Kidney (tissue), 22 donors: ENCODE measurements at places on chromosomes 11 and 22. TPM values are rescaled to one million over a fixed set of nuclear protein-coding genes. Genes with fewer than 3 reads are reported as not detected.
A peak's percentile ranks its signal among the peaks of the same experiment; 100 is the strongest.

GRCh38 chr22:39534591-39535356 is 2.2 kb upstream of the RPS19BP1 start:
- no peak overlapping the region for H3K4me3 ChIP-seq
- peak; percentile 94 for DNase-seq
- no peaks in the 10 kb centered on the region for H3K27me3 ChIP-seq
- H3K36me3 ChIP-seq: peaks cover 3% of the 10 kb centered on the region
- peaks cover 16% of the 10 kb centered on the region for H3K4me1 ChIP-seq
- H3K27ac ChIP-seq: no peak overlapping the region

- no peaks in the 10 kb centered on the region for H3K4me1 ChIP-seq
- H3K27ac ChIP-seq: no peak overlapping the region
- H3K36me3 ChIP-seq: no peaks in the 10 kb centered on the region
- H3K27me3 ChIP-seq: no peaks in the 10 kb centered on the region
- no peak overlapping the region for H3K4me3 ChIP-seq
- no peak for DNase-seq
Measured at GRCh38 chr11:21963013-21963412, 229.9 kb upstream of the ANO5 start.

Gene MAPK8IP1
- total RNA-seq: 15.7 TPM

Gene RASD2
- total RNA-seq: 3.4 TPM

Gene YAP1
- total RNA-seq: 106 TPM

DNA sequence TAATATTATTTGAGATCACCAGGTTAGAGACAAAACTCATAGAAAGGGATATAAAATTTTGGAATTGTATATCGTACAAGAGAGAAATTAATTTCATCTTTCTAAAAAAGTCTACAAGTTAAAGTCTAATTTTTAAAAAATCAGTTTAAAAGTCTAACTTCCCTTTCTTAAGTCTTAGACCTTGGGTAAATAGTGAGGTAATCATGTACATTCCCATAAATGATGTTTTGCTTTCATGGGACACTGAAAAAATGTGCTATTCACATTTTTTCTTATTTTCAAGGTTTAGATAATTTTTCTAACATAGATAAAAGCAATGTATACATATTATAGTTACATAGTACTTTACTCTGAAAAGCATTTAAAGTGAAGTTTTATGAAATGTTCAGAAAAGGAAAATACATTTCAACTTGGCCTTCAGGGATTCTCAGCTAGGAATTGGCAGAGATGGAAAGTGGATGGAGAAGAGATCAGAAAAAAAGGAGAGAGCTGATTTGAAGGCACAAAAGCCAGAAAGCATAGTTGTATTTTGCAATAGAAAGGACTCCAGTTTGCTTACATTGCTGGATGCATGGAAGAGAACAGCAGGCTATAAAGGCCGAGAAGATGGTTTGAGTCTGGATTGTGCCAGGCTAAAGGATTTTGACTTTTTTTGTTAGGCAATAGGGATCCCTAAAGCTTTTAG is 194.0 kb downstream of the CASP12 start:
- no peaks in the 10 kb centered on the region for H3K36me3 ChIP-seq
- DNase-seq: no peak
- no peak overlapping the region for H3K27ac ChIP-seq
- no peak overlapping the region for H3K4me3 ChIP-seq

DNA sequence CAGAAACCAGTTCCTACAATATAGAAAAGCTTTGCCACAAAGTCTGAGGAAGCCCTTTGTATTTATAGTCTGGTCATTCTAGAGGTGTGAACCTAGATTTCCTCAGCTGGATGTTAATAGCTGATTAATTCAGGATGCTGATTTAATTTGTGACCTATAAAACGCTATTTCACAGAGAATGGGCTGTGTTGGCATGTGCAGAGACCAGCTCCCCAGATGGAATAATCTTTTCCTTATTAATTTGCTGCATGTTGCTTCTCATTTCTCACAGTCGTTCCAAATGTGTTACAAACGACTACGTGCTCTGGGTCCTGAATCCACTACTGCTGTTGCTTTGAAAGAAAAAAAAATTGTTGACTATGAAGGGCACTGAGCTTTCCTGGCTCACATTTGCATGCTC is 49.3 kb downstream of the BDNF start:
- H3K36me3 ChIP-seq: no peaks in the 10 kb centered on the region
- H3K4me3 ChIP-seq: no peak overlapping the region
- no peaks in the 10 kb centered on the region for H3K4me1 ChIP-seq
- H3K27ac ChIP-seq: no peak overlapping the region
- no peak for DNase-seq
- no peaks in the 10 kb centered on the region for H3K27me3 ChIP-seq

- no peak overlapping the region for H3K4me3 ChIP-seq
- no peak overlapping the region for H3K27ac ChIP-seq
- H3K36me3 ChIP-seq: no peaks in the 10 kb centered on the region
- peak; percentile 3 for DNase-seq
- H3K27me3 ChIP-seq: peaks cover 4% of the 10 kb centered on the region
- H3K4me1 ChIP-seq: peaks cover 22% of the 10 kb centered on the region
Measured at GRCh38 chr11:73265278-73265810, 6.8 kb upstream of the P2RY6 start.

GRCh38 chr22:45101515-45102227 is 62.1 kb upstream of the NUP50 start:
- DNase-seq: peak; percentile 53
- H3K4me1 ChIP-seq: no peaks in the 10 kb centered on the region
- no peak overlapping the region for H3K4me3 ChIP-seq
- no peak overlapping the region for H3K27ac ChIP-seq
- H3K27me3 ChIP-seq: peaks cover 3% of the 10 kb centered on the region
- no peaks in the 10 kb centered on the region for H3K36me3 ChIP-seq

Gene MS4A3
- not detected for total RNA-seq

Gene RAB38
- 5.2 TPM for total RNA-seq

Gene REXO2
- 66.4 TPM for total RNA-seq

DNA sequence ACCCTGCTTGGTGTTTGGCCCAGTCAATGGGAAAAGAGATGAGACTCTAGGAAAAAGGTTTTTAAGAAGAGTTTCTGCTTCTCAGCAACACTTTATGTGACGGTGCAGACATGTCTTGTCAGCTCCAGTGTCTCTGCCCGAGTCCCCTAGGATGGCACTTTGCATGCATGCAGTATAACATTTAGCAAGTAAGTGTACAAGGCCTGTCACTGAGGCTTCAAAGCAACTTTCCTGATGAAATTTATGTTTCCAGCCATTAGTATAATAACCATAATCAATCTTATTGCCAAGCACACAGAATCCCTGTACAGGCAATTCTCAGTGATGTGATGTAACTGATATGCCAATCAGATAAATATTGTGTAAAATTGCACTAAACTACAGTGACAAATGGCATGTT is 248.1 kb upstream of the PLET1 start:
- no peaks in the 10 kb centered on the region for H3K36me3 ChIP-seq
- H3K4me3 ChIP-seq: no peak overlapping the region

Gene IGSF9B
- 10.4 TPM for total RNA-seq

Gene SCT
- total RNA-seq: not detected

- no peaks in the 10 kb centered on the region for H3K36me3 ChIP-seq
- DNase-seq: no peak
- peaks cover 6% of the 10 kb centered on the region for H3K4me1 ChIP-seq
- H3K27ac ChIP-seq: no peak overlapping the region
- no peak overlapping the region for H3K4me3 ChIP-seq
Measured at GRCh38 chr11:2302306-2302895, 588 bp downstream of the TSPAN32 start.

Gene PHOX2A
- not detected for total RNA-seq

Gene ISX
- not detected for total RNA-seq

GRCh38 chr11:77725433-77725832 is 87.8 kb upstream of the CLNS1A start:
- peaks cover 3% of the 10 kb centered on the region for H3K36me3 ChIP-seq
- DNase-seq: no peak
- no peaks in the 10 kb centered on the region for H3K27me3 ChIP-seq
- H3K27ac ChIP-seq: no peak overlapping the region
- no peak overlapping the region for H3K4me3 ChIP-seq

DNA sequence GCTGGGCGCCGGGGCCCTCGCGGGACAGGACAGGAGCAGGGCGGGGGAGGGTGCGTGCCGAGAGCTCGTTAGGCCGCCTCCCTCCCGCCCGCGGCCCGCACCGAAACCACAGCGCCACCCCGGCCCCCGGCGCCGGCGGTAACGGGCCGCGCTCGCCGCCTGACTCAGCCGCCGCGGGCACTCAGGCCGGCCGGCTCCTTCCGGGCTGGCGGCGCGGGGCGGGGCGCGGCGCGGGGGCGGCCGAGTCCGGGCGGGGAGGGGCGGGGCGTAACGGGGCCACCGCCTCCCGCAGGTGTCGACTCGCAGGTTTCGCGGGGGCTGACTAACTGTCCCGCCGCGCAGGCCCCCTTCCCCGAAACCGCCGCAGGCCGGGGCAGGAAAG is at the start of gene AP5B1:
Gene AP5B1 (minus strand): TSS at position 207 of the 382 bp plus-strand sequence. CDS start 385 bp downstream, outside the sequence.
- H3K27me3 ChIP-seq: no peaks in the 10 kb centered on the region
- H3K4me3 ChIP-seq: peak within 1 kb of the TSS; percentile 87
- no peaks in the 10 kb centered on the region for H3K36me3 ChIP-seq
- DNase-seq: peak; percentile 39

DNA sequence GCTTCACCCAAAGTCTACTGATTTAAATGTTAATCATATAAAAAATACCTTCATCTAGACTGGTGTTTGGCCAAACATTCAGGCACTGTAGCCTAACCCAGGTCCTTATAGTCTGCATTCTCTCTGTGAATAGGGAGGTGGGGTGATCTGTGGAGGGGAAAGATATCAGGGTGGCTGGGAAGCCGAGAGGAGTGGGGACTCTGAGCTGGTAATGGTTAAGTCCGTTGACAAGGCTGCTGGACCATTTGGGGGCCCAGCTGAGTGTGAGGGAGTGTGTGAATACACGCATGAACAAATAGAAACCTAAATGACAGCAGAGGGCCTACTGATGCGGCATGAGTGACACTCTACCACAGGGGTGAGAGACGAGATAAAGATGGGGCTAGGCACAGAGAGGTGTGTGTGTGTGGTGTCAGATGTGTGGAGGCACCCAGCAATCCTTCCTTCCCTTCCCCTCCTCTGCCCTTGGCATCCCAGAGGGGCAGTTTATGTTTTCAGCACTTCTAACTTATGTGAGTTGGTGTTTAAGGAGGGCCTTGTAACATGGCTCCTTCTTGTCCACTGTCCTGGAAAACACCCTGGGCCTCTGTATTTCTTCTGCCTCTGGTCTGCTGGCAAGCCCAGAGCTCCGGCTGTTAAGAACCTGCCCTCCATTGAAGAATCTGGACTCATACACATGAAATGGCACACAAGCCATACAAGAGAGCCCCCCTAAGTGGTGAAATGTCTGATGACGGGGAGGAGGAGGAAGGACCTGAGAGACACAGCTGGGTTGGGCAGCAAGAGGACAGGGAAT is 249.1 kb upstream of the TBCEL start:
- H3K36me3 ChIP-seq: no peaks in the 10 kb centered on the region
- no peaks in the 10 kb centered on the region for H3K27me3 ChIP-seq
- peak; percentile 5 for DNase-seq
- H3K4me3 ChIP-seq: no peak overlapping the region
- H3K27ac ChIP-seq: no peak overlapping the region

Gene MS4A8
- total RNA-seq: not detected

- H3K27me3 ChIP-seq: no peaks in the 10 kb centered on the region
- H3K4me1 ChIP-seq: no peaks in the 10 kb centered on the region
- no peak overlapping the region for H3K4me3 ChIP-seq
- H3K27ac ChIP-seq: no peak overlapping the region
Measured at GRCh38 chr11:59883597-59883996, 5.0 kb downstream of the OOSP3 start.

Gene UCP3
- 4.0 TPM for total RNA-seq

DNA sequence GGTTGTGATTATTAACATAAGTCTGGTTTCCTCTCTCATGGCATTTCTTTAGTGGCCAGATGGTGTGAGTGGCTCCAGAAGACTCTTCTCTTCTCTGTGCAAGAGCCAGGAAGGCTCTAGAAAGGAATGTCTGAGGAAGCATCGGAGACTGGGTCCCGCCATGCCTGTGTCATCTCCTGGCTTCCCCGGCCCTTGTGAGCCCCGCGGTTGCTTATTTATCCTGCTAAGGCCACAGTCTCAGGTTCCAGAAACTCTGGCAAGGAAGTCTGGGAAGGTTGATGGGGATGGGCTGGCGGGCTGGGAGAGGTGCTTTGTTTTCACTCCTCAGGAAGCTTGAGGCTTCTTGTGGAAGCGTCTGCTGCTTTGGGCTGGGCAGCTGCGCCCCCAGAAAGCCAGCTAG is 18.9 kb downstream of the BCR start:
- H3K36me3 ChIP-seq: no peaks in the 10 kb centered on the region
- H3K27ac ChIP-seq: no peak overlapping the region
- DNase-seq: peak; percentile 63
- no peaks in the 10 kb centered on the region for H3K27me3 ChIP-seq

- peaks cover 3% of the 10 kb centered on the region for H3K4me1 ChIP-seq
- H3K27me3 ChIP-seq: no peaks in the 10 kb centered on the region
- no peaks in the 10 kb centered on the region for H3K36me3 ChIP-seq
- peak; percentile 97 for DNase-seq
- peak overlapping the region; percentile 52 for H3K27ac ChIP-seq
- no peak overlapping the region for H3K4me3 ChIP-seq
Measured at GRCh38 chr11:125263268-125263790, 98.8 kb downstream of the PKNOX2 start.

DNA sequence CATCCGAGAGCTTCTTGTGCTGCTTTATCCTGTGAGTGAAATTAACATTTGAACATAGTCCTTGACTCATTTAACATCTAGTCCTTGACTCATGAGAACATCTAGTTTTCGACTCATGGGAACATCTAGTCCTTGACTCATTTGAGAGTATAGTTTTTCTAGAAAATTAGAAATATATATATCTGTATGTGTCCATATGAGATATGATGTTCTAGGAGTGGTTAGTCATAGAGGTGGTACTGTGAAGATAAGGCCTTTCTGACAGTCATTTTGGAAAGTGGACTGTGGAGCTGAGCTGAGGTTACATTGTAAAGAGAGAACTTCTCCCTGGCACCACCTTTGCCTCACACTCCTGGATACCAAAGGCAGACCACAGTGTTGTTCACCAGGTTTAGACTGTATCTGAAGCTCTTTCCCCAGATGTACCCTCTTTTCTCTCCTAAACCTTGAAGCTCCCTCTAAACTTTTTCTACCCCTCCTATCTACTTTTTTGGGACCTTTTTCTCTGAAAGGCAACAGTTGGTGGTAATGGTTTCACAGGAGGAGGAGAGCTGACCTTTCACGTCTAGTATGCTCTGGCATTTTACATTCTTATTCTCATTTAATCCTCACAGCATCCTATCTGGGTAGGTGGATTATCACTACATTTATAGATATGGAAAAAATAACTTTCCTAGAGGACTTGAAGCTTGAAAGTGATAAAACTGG is 67.2 kb downstream of the PPP2R1B start:
- H3K27ac ChIP-seq: no peak overlapping the region
- no peak for DNase-seq
- H3K36me3 ChIP-seq: peaks cover 10% of the 10 kb centered on the region
- no peaks in the 10 kb centered on the region for H3K27me3 ChIP-seq
- H3K4me3 ChIP-seq: no peak overlapping the region

GRCh38 chr11:120766318-120766717 is 254.8 kb downstream of the GRIK4 start:
- H3K27ac ChIP-seq: no peak overlapping the region
- H3K4me1 ChIP-seq: no peaks in the 10 kb centered on the region
- no peak for DNase-seq
- no peak overlapping the region for H3K4me3 ChIP-seq
- no peaks in the 10 kb centered on the region for H3K36me3 ChIP-seq
- H3K27me3 ChIP-seq: no peaks in the 10 kb centered on the region
